Adrenal gland (tissue), 19 donors: ENCODE measurements at places on chromosomes 16 and 17. TPM values are rescaled to one million over a fixed set of nuclear protein-coding genes. Genes with fewer than 3 reads are reported as not detected.

The CEP295NL gene
- 0.13 TPM for polyA plus RNA-seq

The TP53TG3F gene
- not detected for polyA plus RNA-seq

The PLXDC1 gene
- 4.8 TPM for polyA plus RNA-seq

The RCVRN gene
- 0.80 TPM for polyA plus RNA-seq

The ARHGDIG gene
- 3.5 TPM for polyA plus RNA-seq

The MT1M gene
- 50.3 TPM for polyA plus RNA-seq

The PDE6G gene
- polyA plus RNA-seq: 5.9 TPM
